ENCODE measurements at places on chromosomes 4 and X. TPM values are rescaled to one million over a fixed set of nuclear protein-coding genes. Genes with fewer than 3 reads are reported as not detected.

The SPON2 gene
- total RNA-seq: 17.4 TPM

The RIBC1 gene
- total RNA-seq: 0.55 TPM

The SPCS3 gene
- total RNA-seq: 47.2 TPM

The NEUROG2 gene
- not detected for total RNA-seq

- no peak overlapping the region for H3K4me3 ChIP-seq
- H3K27ac ChIP-seq: no peak overlapping the region
- H3K27me3 ChIP-seq: no peaks in the 10 kb centered on the region
- peaks cover 97% of the 10 kb centered on the region for H3K36me3 ChIP-seq
- H3K4me1 ChIP-seq: peaks cover 14% of the 10 kb centered on the region
Observed at GRCh38 chr4:10096201-10096977, 20.2 kb downstream of the WDR1 start.

- peaks cover 20% of the 10 kb centered on the region for H3K4me1 ChIP-seq
- peak overlapping the region; percentile 76 for H3K4me3 ChIP-seq
- peak overlapping the region; percentile 98 for H3K27ac ChIP-seq
- no peaks in the 10 kb centered on the region for H3K27me3 ChIP-seq
- peaks cover 1% of the 10 kb centered on the region for H3K36me3 ChIP-seq
Observed at GRCh38 chrX:47146121-47146935, 1.3 kb downstream of the RBM10 start.

DNA sequence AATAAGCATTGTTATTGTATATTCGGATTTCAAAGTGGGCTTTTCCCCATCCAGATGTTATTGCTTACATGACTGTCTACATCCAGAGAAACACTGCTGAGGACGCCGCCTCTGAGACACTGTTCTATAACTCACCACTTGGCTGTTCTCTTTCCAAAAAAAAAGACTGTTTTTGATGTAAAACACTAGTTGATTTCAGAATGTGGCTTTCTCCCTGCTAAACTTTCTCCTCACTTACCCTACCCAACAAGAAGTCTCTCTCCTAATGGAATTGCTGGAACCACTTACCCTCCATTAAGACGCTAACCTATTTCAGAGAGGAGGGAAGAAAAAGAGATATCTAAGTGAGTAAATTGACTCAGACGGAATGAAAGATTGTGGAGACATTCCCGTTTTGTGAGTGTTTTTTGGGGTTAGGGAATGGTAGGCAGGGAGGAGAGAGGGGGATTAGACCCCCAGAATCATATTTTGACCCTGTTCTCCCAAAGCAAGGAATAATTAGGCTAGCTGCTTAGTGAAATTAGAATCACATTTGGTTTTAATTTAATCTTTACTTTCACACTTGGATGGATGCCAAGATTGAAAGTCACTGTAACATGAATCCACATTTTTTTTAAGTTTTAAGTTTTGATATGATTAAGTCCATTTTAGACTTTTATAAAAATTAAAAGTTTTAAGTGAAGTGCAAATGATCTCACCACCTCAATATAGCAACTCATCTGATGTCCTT, 174.9 kb downstream of the CHIC2 start:
- no peaks in the 10 kb centered on the region for H3K27me3 ChIP-seq
- peaks cover 14% of the 10 kb centered on the region for H3K4me1 ChIP-seq
- no peak overlapping the region for H3K4me3 ChIP-seq
- no peaks in the 10 kb centered on the region for H3K36me3 ChIP-seq
- no peak overlapping the region for H3K27ac ChIP-seq
- DNase-seq: no peak

DNA sequence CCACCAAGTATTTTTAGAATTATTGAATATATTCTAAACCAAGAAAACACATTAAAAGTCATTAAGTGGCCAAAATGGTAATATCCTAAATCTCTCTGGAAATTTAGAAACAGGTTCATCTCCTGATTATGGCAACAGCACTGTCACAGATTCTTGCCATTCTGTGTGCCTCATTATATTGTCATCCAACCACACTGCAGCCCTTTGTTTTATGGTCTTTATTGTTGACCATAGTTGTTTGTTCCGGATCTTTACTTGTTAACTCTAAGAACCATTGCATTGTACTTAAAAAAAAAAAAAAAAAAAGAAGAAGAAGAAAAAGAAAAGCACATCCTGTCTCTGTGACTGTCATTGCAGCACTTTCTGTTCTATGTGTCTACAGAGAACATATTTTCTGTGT, 822.1 kb upstream of the ADGRL3 start:
- H3K4me3 ChIP-seq: no peak overlapping the region
- no peaks in the 10 kb centered on the region for H3K27me3 ChIP-seq
- H3K36me3 ChIP-seq: no peaks in the 10 kb centered on the region
- H3K4me1 ChIP-seq: no peaks in the 10 kb centered on the region

DNA sequence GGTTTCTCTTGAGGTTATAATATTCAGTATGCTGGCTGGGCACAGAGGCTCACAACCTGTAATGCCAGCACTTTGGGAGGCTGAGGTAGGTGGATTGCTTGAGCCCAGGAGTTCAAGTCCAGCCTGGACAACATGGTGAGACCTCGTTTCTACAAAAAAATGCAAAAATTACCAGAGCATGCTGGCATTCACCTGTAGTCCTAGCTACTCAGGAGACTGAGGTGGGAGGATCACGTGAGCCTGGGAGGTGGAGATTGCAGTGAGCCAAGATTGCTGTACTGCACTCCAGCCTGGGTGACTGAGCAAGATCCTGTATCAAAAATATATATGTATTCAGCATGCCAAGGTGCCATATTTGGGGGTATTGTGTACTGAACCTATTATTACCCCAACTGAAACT, 552.5 kb downstream of the ADGRL3 start:
- H3K4me3 ChIP-seq: no peak overlapping the region
- H3K4me1 ChIP-seq: no peaks in the 10 kb centered on the region
- H3K36me3 ChIP-seq: no peaks in the 10 kb centered on the region
- no peaks in the 10 kb centered on the region for H3K27me3 ChIP-seq

DNA sequence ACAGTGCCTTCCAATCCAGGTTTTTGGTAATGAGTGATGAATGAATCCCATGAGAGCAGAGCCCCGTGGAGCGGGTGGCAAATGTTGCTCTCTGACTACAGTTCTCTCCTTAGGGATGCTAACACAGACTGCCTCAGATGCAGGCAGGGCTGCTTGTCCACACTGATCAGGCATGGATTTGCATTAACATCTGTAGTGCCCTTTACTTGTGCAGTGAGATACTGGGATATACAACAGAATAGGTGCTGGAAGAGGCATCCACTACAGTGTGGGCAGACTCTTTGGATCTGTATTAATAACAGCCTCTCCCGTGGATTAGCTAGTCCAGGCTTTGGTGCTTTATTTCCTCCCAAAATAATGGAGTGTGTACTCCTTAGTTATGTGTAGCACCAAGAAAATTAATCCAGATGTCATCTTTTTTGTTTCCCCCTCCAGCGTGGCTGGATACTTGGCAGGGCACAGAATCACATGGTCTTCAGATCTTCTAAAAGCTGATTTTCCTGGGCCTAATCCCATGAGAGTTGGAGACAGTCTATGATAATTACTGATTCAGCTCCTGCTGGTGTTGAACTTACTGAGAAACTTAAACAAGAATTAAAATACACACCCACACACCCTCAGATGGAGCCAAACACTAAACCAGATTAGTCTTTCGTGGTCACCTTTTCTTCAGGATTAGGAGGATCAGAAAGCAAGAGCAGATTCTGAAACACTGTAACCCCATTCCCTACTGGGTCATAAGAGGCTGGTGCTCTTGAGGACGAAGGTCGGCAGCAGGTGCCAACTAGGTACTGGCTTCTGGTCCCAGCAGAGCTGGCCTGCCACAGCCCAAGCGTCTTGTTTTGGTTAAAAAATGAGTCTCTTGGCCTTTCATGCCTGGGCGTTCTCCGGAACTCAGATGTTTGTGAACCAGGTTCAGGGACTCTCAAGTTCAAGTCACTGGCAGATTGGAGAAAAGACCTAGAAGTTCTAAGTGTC, 23.1 kb upstream of the NAP1L5 start:
- H3K27ac ChIP-seq: no peak overlapping the region
- no peaks in the 10 kb centered on the region for H3K36me3 ChIP-seq
- no peak overlapping the region for H3K4me3 ChIP-seq

DNA sequence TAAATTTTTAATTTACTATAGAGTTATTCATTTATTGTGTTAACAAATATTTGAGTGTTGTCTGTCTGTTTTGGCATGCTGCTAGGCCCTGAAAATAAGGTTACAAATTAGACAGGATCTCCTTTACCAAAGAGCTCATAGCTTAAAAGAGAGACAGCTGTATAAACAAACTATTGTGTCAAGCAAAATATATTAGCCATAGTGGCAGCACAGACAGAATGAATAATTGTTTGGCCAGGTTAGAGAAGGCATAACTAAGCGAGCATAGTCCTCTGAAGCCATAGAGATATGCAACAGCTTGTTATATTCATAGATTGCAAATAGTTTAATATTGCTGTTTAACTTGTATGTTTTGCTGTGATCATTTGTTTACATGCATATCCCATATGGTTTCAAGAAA, 66.7 kb upstream of the NDUFC1 start:
- DNase-seq: no peak
- H3K4me3 ChIP-seq: no peak overlapping the region
- H3K36me3 ChIP-seq: peaks cover 69% of the 10 kb centered on the region
- H3K27ac ChIP-seq: no peak overlapping the region
- no peaks in the 10 kb centered on the region for H3K27me3 ChIP-seq

DNA sequence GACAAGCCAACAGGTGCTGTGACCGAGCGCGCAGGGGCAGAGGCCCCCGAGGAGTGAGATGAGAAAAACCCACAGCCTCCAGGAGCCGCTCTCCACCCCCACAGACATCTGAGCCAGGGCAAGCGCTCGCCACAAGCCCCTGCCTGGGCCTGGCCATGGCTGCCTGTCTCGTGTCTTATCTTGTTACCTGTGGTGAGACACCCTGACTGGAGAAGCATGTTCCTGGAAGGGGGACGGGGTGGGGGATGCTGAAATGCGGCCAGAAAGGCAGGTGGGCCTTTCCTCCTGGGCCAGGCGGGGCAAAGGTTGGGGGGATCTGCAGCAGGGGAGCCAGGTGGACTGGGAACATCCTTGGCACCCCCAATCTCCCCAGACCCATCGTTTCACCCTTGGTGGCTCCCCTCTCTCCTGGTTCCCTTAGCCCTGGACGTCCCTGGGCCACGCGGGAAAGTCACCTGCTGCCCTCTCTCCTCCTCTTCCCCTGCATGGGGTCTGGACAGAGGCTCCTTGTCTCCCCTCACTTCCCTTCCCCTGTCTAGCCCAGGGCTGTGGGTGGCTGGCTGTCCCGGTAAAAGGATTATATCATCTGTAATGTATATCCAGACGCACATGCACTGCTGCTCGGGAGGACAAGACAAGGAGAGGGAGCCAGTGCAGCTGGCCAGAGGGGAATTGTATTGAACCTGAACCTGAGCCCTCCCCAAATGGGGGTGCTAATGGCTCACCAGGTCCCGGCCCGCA, 8.4 kb upstream of the DUSP9 start:
- no peaks in the 10 kb centered on the region for H3K36me3 ChIP-seq
- H3K27ac ChIP-seq: no peak overlapping the region
- H3K4me1 ChIP-seq: peaks cover 78% of the 10 kb centered on the region
- no peak for DNase-seq
- H3K4me3 ChIP-seq: no peak overlapping the region

DNA sequence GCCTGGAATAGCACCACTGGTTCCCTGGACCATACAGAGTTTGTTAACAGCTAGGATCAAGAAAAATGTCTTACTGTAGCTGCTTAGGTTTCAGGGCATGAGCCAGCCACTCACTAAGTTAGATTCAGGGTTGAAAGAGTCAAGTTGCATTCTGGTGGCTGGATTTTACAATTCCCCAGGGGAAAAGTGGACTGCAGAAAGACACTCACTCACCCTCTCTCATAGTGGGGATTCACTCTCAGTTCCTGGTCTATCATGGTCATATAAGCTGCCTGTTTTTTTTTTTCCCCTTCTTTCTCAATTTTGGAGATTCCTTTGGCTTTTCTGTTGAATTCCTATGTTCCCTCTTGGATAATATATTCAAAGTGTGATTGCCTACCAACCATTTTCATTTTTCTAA, 744.2 kb upstream of the GRIA3 start:
- H3K36me3 ChIP-seq: no peaks in the 10 kb centered on the region
- no peak overlapping the region for H3K27ac ChIP-seq

DNA sequence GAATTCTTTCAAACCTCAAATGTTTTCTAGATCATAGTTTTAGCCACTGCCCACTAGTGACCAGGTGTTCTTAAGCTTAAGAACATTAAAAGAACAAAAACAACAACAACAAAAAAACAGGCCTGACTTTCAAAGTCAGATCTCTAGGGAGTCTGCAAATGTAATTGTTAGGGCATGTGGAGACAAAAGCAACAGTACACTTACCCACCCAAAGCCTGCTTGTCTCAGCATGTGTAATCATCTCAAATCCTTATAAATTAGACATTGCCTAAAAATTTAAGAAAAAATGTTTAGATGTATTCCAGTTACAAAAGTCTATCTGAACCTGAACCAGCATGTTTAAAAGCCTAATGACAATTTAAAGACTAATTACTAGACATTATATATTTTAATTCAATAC, 79.9 kb downstream of the SLC7A11 start:
- H3K36me3 ChIP-seq: no peaks in the 10 kb centered on the region
- no peak for DNase-seq
- no peak overlapping the region for H3K4me3 ChIP-seq
- peaks cover 7% of the 10 kb centered on the region for H3K4me1 ChIP-seq
- no peaks in the 10 kb centered on the region for H3K27me3 ChIP-seq

DNA sequence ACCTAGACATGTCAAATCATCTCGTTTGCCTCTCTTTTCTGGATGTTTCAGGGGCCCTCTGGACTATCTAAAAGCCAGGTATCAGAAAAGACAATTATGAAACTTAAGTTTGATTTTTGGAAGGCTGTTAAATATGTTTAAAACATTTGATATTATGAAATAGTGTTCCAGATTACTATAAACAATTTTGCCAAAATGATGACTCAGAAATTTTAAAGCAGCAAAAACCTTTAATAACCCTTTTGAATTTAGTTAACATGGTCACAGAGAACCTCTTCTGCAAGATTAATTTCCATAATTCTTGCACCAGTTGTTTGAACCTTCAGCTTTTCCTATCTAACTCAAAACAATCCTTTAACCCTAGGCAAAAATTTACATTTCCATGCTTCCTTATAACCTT, 18.8 kb upstream of the FAM47E start:
- H3K27ac ChIP-seq: no peak overlapping the region
- no peak for DNase-seq
- peaks cover 12% of the 10 kb centered on the region for H3K4me1 ChIP-seq
- no peaks in the 10 kb centered on the region for H3K36me3 ChIP-seq
- H3K27me3 ChIP-seq: no peaks in the 10 kb centered on the region

DNA sequence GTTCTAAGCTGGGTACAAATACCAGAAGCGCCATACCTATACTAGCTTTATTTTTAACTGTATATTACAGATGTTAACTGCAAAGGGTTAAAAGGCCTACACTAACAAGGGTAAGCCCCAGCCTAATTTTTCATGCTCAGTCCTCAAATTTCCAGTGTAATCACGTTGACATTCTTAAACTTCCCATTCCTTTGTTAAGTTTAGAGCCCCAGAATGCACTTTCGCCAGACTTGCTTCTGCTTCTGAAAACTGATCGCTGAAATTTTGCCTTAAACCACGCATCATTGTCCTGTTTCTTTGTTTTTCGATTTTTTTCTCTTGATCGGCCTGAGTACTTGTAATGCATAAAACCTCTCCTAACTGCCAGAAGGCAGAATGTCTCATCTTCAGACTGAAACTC, 2141.9 kb upstream of the AGA start:
- DNase-seq: no peak
- no peaks in the 10 kb centered on the region for H3K27me3 ChIP-seq
- no peaks in the 10 kb centered on the region for H3K4me1 ChIP-seq
- no peak overlapping the region for H3K27ac ChIP-seq
- H3K36me3 ChIP-seq: no peaks in the 10 kb centered on the region
